Colonic mucosa (tissue), 4 donors: ENCODE measurements at places on chromosomes 5 and 9. TPM values are rescaled to one million over a fixed set of nuclear protein-coding genes. Genes with fewer than 3 reads are reported as not detected.

GRCh38 chr5:172988276-172988675, 4.7 kb downstream of the ATP6V0E1 start:
- no peak overlapping the region for H3K27ac ChIP-seq
- no peaks in the 10 kb centered on the region for H3K36me3 ChIP-seq
- DNase-seq: no peak

DNA sequence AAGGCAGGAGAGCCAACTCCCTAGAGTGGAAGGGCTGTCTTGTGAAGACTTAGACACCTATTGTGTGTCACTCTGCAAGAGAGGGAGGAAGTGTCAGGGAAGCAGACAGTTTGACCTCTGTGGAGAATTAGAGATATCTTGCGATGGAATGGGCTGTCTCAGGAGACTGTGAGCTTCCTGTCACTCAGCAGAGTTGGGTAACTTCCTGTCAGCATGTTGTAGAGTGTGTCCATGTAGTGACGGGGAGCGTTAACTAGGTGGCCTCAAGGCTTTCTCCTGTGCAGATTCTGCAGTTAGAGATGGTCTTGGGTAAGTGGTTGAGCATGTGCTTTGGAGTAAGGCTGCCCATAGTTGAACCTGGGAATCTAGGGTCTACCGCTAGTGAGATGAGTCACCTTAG, 136.5 kb downstream of the KIF4B start:
- no peak for DNase-seq
- no peaks in the 10 kb centered on the region for H3K36me3 ChIP-seq
- no peak overlapping the region for H3K27ac ChIP-seq
- H3K27me3 ChIP-seq: no peaks in the 10 kb centered on the region
- H3K4me1 ChIP-seq: no peaks in the 10 kb centered on the region
- H3K4me3 ChIP-seq: no peak overlapping the region

DNA sequence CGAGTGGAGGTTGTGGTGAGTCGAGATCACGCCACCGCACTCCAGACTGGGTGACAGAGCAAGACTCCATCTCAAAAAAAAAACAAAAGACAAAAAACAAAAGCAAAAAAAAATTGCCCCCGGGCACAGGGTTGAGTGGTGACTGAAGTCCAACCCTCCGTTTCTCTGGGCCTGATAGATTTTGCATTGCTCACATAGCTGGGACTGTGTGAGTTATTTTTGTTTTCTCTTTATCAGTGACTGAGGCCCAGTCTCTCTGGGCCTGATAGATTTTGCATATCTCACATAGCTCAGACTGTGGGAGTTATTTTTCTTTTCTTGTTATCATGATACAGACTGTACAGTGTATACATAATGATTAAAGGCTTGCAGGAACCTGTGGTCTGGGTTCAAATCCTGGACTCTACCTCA, 2.6 kb upstream of the SLC28A3 start:
- peaks cover 3% of the 10 kb centered on the region for H3K4me1 ChIP-seq
- no peaks in the 10 kb centered on the region for H3K27me3 ChIP-seq
- H3K4me3 ChIP-seq: no peak overlapping the region
- H3K36me3 ChIP-seq: no peaks in the 10 kb centered on the region
- DNase-seq: no peak
- H3K27ac ChIP-seq: no peak overlapping the region

GRCh38 chr9:7841831-7842230, 42.3 kb upstream of the DMAC1 start:
- no peak overlapping the region for H3K4me3 ChIP-seq
- no peak overlapping the region for H3K27ac ChIP-seq
- DNase-seq: no peak
- no peaks in the 10 kb centered on the region for H3K36me3 ChIP-seq
- no peaks in the 10 kb centered on the region for H3K4me1 ChIP-seq
- no peaks in the 10 kb centered on the region for H3K27me3 ChIP-seq

DNA sequence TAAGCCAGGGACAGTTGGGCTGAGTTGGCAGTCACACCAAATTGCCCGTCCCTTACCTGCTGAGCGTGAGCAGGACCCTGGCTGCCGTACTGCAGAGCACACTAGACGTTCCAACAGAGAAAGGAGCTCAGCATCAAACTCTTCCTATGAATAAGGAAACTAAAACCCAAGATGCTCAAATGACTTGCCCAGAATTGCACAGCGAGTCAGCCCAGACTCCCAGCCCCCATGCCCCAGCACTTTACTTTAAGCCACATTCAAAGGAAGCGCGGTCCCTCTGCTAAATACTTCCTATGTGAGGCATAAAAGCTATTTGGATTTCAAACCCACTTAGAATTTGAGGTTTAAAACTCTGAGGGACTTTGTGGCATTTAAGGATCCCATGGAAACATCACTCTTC, 23.9 kb downstream of the PAX5 start:
- no peaks in the 10 kb centered on the region for H3K4me1 ChIP-seq
- H3K36me3 ChIP-seq: no peaks in the 10 kb centered on the region
- no peak for DNase-seq

GRCh38 chr5:94376672-94377345, 241.6 kb downstream of the KIAA0825 start:
- no peaks in the 10 kb centered on the region for H3K4me1 ChIP-seq
- H3K4me3 ChIP-seq: no peak overlapping the region
- DNase-seq: no peak
- no peaks in the 10 kb centered on the region for H3K27me3 ChIP-seq
- H3K27ac ChIP-seq: no peak overlapping the region

- no peak overlapping the region for H3K27ac ChIP-seq
- no peak for DNase-seq
- no peaks in the 10 kb centered on the region for H3K4me1 ChIP-seq
- H3K36me3 ChIP-seq: no peaks in the 10 kb centered on the region
- no peaks in the 10 kb centered on the region for H3K27me3 ChIP-seq
Observed at GRCh38 chr5:9655641-9656040, 25.5 kb upstream of the TAS2R1 start.

- H3K27ac ChIP-seq: no peak overlapping the region
- no peak for DNase-seq
- no peak overlapping the region for H3K4me3 ChIP-seq
- no peaks in the 10 kb centered on the region for H3K27me3 ChIP-seq
- H3K4me1 ChIP-seq: no peaks in the 10 kb centered on the region
Observed at GRCh38 chr9:131335368-131335755, 45.8 kb downstream of the PLPP7 start.

- H3K4me3 ChIP-seq: no peak overlapping the region
- no peak overlapping the region for H3K27ac ChIP-seq
- no peaks in the 10 kb centered on the region for H3K36me3 ChIP-seq
- H3K27me3 ChIP-seq: no peaks in the 10 kb centered on the region
- no peak for DNase-seq
- H3K4me1 ChIP-seq: no peaks in the 10 kb centered on the region
Observed at GRCh38 chr9:74598874-74599273, 101.7 kb downstream of the RORB start.

The ATP10B gene
- 162 TPM for total RNA-seq

The SLC45A2 gene
- total RNA-seq: not detected

DNA sequence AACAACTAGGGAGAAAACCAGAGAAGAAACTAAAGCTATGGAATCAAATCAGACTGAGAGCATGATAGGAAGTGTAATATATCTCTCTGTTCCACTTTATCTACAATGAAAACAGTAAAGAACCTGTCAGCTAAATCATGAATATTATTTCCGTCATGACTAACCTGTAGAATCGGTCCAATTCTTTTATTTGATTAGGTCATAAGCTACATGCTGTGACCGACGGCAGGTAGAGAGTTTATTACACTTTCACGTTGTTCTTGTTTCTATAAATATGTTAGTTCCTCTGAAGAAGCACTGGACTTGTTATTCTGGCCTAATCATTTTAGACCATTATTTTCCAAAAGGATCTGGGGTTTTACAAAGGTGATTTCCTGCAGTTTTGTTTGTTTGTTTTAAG, 91.1 kb downstream of the DMRTA1 start:
- no peaks in the 10 kb centered on the region for H3K27me3 ChIP-seq
- H3K4me3 ChIP-seq: no peak overlapping the region
- no peaks in the 10 kb centered on the region for H3K36me3 ChIP-seq
- H3K27ac ChIP-seq: no peak overlapping the region
- no peaks in the 10 kb centered on the region for H3K4me1 ChIP-seq
- no peak for DNase-seq
